GM03348 (cell line): ENCODE measurements at places on chromosomes 12 and 14.

GRCh38 chr12:88503281-88503703 lies 77.0 kb downstream of the KITLG start:
- no peak for DNase-seq

GRCh38 chr14:68703093-68703492 lies 89.8 kb downstream of the ZFP36L1 start:
- DNase-seq: peak; percentile 85

- no peak for DNase-seq
Measured at GRCh38 chr14:37573356-37573755, 21.7 kb downstream of the FOXA1 start.

DNA sequence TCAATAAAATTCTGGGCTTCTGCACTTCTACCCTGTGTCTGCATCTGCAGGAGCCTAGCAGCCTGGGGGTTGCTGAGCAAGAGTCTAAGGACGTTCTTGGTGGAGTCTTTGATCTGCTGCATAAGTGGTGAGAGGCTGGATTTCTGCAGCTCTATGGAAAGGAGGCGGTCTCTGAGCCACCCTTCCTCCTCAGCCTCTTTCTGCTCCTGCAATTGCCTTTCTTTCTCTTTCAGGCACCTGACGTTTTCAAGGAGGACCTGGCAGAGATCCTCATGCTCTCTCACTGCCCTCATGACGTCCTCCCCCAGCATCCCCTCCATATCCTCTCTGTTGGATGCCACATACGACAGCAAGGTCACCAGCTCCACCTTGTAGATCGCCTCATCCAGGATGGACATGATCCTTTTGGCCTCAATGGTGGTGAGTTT lies 13.6 kb upstream of the TPCN1 start:
- DNase-seq: no peak
